ENCODE measurements at places on chromosomes 5 and 9. TPM values are rescaled to one million over a fixed set of nuclear protein-coding genes. Genes with fewer than 3 reads are reported as not detected.

DNA sequence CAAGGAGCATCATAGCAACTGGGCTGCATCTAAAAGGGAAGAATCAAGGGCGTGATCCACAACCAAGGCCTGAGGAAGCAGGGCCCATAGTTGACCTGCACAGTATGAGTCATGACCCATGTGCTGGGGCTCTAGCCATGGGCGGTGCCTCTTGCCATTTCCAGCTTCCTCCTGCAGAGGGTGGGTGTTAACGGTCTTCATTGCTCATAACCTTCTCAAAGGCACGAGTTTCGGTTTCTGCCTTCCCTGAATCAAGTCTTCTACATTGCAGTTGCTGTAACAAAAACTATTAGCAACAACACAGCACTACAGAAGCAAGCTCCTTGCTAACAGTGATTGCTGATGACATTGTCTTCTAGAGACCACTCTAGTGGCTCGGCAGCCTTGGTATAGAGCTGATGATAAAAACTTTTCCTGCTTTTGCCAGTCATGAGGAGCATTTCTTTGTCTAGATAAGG lies 66.9 kb downstream of the CTSL start:
- DNase-seq: no peak
- no peaks in the 10 kb centered on the region for H3K4me1 ChIP-seq
- H3K27me3 ChIP-seq: no peaks in the 10 kb centered on the region
- H3K36me3 ChIP-seq: no peaks in the 10 kb centered on the region

DNA sequence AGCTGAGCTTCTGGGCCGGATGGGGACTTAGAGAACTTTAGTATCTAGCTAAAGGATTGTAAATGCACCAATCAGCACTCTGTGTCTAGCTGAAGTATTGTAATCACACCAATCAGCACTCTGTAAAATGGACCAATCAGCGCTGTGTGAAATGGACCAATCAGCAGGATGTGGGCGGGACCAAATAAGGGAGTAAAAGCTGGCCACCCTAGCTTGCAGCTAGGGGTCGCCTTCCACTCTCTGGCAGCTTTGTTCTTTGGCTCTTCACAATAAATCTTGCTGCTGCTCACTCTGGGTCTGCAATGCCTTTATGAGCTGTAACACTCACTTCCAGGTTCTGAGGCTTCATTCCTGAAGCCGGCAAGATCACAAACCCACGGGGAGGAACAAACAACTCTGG lies 354.0 kb downstream of the PRR16 start:
- H3K4me1 ChIP-seq: no peaks in the 10 kb centered on the region
- H3K27me3 ChIP-seq: no peaks in the 10 kb centered on the region
- DNase-seq: no peak
- H3K27ac ChIP-seq: no peak overlapping the region
- no peaks in the 10 kb centered on the region for H3K36me3 ChIP-seq
- no peak overlapping the region for H3K4me3 ChIP-seq

CCL27 gene
- 0.48 TPM for total RNA-seq

GRCh38 chr9:119905724-119906123 lies 536.5 kb upstream of the BRINP1 start:
- H3K36me3 ChIP-seq: no peaks in the 10 kb centered on the region
- DNase-seq: no peak
- H3K27me3 ChIP-seq: no peaks in the 10 kb centered on the region
- no peak overlapping the region for H3K4me3 ChIP-seq
- H3K4me1 ChIP-seq: no peaks in the 10 kb centered on the region
- H3K27ac ChIP-seq: no peak overlapping the region

PCDHGB1 gene
- 7.5 TPM for total RNA-seq

DNA sequence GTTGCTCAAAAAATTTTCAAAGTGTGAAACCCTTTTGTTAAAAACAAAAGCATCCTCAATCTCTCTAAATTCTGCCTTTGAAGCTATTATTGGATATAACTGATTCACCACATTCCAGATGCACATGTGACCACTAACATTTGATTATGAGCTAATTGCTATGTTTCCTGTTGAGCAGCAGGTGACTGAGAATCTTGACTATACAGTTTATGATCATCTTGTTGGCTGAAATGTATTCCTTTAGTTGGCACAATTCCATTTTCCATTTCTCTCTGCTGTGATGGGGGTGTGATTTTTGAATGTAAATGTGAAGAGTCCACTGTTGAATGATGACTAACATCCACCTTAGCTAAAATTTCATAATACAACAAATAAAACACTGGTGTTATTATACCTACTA lies 10.7 kb downstream of the LYSMD3 start:
- no peaks in the 10 kb centered on the region for H3K27me3 ChIP-seq
- no peaks in the 10 kb centered on the region for H3K36me3 ChIP-seq
- H3K27ac ChIP-seq: no peak overlapping the region

SARDH gene
- total RNA-seq: 10.0 TPM

GRCh38 chr5:164359260-164360255 lies 854.1 kb downstream of the MAT2B start:
- no peaks in the 10 kb centered on the region for H3K4me1 ChIP-seq
- H3K27ac ChIP-seq: no peak overlapping the region
- H3K27me3 ChIP-seq: no peaks in the 10 kb centered on the region
- no peak overlapping the region for H3K4me3 ChIP-seq

POU5F2 gene
- 2.1 TPM for total RNA-seq

GRCh38 chr9:116806075-116806474 lies 119.0 kb downstream of the TRIM32 start:
- H3K4me3 ChIP-seq: no peak overlapping the region
- DNase-seq: no peak
- no peaks in the 10 kb centered on the region for H3K36me3 ChIP-seq

MEIKIN gene
- total RNA-seq: not detected

- DNase-seq: no peak
- no peak overlapping the region for H3K27ac ChIP-seq
- H3K27me3 ChIP-seq: no peaks in the 10 kb centered on the region
- no peak overlapping the region for H3K4me3 ChIP-seq
Measured at GRCh38 chr5:10265245-10266109, 15.4 kb downstream of the CCT5 start.

- no peaks in the 10 kb centered on the region for H3K36me3 ChIP-seq
- no peaks in the 10 kb centered on the region for H3K4me1 ChIP-seq
- no peak overlapping the region for H3K27ac ChIP-seq
- no peaks in the 10 kb centered on the region for H3K27me3 ChIP-seq
- no peak overlapping the region for H3K4me3 ChIP-seq
Measured at GRCh38 chr5:169867347-169867746, 112.9 kb downstream of the INSYN2B start.

GRCh38 chr9:112380825-112381221 lies 915 bp downstream of the HSDL2 start:
- no peaks in the 10 kb centered on the region for H3K36me3 ChIP-seq
- peak overlapping the region; percentile 95 for H3K27ac ChIP-seq
- H3K4me1 ChIP-seq: peaks cover 20% of the 10 kb centered on the region
- peak overlapping the region; percentile 62 for H3K4me3 ChIP-seq
- no peaks in the 10 kb centered on the region for H3K27me3 ChIP-seq

GRCh38 chr5:126395198-126395597 lies 28.0 kb upstream of the GRAMD2B start:
- no peak for DNase-seq
- H3K4me1 ChIP-seq: peaks cover 2% of the 10 kb centered on the region
- H3K27me3 ChIP-seq: no peaks in the 10 kb centered on the region
- no peak overlapping the region for H3K4me3 ChIP-seq
- H3K27ac ChIP-seq: no peak overlapping the region

DNA sequence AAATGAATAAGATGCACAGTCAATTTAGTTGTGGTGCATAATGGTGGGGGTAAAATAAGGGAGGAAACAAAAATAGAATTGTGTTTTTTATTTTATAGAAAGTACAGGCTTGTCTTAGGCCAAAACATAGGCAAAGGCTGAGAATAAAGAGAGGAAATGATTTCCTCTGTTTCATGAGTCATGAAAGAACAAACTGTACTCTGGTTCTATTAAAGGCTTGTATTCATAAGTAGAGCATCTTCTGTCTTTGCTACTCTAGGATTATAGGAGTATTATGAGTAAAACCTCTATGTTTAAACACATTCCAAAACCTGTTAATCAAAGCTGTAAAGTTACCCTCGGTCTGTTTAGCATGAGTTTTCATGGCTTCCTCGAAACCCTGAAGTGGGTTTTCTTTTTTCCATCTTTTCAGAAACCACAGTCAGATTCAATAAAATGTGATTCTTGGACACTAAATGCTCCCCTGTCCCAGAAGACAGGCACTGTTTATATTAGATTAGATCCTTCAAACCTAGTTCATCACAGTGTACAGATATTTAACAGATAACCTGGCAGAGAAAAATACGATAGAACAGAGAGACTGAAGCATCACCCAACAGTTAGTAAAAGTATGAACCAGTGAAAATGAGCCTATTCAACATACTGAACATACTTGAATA lies 473.9 kb upstream of the CYLC2 start:
- H3K27me3 ChIP-seq: no peaks in the 10 kb centered on the region
- no peaks in the 10 kb centered on the region for H3K4me1 ChIP-seq
- no peak overlapping the region for H3K4me3 ChIP-seq
- DNase-seq: no peak
- H3K36me3 ChIP-seq: no peaks in the 10 kb centered on the region

DNA sequence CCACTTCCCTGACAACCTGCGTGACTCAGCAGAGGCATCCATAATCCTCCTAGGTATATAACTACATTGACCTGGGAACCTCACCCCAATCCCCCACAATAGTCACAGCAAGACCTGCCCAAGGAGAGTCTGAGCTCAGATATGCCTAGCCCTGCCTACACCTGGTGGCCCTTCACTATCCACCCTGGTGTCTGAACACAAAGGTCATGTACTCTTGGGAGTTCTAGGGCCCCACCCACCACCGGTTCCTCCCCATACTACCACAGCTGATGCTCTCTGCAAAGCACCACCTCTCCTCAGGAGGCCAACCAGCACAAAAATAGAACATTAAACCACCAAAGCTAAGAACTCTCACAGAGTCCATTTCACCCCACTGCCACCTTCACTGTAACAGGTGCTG lies 34.8 kb upstream of the CARTPT start:
- H3K27ac ChIP-seq: no peak overlapping the region
- no peaks in the 10 kb centered on the region for H3K36me3 ChIP-seq
- no peaks in the 10 kb centered on the region for H3K4me1 ChIP-seq

GALNT12 gene
- 1.4 TPM for total RNA-seq

PCDHAC2 gene
- 1.9 TPM for total RNA-seq

DNA sequence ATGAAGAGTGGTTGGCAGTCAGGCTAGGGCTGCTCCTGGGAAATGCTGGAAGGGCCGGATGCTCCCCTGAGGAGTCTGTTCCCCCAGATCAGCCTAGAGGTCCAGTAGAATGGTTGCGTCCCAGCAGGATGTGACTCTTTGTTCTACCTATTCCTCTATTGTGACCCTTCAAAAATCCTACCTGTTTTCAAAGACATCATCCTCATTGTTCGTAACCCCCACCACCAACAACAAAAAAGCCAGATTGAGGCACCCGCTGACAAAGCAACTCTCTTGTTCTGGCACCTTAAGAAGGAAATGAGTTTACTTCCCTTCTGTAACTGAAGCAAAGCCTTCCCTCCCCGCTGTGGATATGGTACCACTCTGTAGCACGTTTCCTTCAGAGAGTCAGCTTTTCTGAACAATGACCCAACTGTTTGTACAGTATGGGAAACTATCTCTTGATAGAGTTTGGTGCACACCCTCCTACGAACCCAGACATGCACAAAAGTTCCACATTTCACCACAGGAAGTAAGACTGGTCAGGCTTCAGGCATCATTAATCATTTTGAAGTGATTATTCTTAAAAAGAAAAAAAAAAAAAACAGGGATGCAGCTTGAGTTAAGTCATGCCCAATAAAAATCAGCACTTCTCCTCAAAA lies 207.2 kb downstream of the ENC1 start:
- no peaks in the 10 kb centered on the region for H3K36me3 ChIP-seq
- H3K4me1 ChIP-seq: peaks cover 2% of the 10 kb centered on the region
- H3K27me3 ChIP-seq: no peaks in the 10 kb centered on the region
- H3K4me3 ChIP-seq: no peak overlapping the region
- DNase-seq: no peak

SLC25A25 gene
- total RNA-seq: 66.5 TPM

FLT4 gene
- total RNA-seq: 18.5 TPM

DCAF12 gene
- total RNA-seq: 31.3 TPM

Data from ovary (tissue), 10 donors.